ENCODE measurements at places on chromosomes 5 and 9.
A peak's percentile ranks its signal among the peaks of the same experiment; 100 is the strongest.

DNA sequence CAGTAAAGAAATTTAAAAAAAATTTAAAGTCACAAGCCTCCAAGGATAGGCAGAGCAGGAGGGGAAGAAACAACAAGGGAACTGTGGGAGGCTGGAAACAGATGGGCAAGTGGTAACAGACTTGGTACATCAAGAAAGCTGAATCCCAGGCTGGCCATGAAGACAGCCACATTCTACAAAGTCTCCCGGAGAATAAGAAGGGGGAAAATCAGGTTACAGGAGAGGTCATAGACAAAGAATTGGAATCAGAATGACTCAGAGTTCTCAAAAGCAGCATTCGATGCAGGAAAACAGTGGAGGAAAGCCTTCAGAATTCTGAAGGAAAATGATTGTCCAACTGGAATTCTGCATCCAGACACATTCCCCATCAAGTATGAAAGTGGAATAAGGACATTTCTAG lies 129.7 kb downstream of the ADAMTS2 start:
- DNase-seq: no peak

DNA sequence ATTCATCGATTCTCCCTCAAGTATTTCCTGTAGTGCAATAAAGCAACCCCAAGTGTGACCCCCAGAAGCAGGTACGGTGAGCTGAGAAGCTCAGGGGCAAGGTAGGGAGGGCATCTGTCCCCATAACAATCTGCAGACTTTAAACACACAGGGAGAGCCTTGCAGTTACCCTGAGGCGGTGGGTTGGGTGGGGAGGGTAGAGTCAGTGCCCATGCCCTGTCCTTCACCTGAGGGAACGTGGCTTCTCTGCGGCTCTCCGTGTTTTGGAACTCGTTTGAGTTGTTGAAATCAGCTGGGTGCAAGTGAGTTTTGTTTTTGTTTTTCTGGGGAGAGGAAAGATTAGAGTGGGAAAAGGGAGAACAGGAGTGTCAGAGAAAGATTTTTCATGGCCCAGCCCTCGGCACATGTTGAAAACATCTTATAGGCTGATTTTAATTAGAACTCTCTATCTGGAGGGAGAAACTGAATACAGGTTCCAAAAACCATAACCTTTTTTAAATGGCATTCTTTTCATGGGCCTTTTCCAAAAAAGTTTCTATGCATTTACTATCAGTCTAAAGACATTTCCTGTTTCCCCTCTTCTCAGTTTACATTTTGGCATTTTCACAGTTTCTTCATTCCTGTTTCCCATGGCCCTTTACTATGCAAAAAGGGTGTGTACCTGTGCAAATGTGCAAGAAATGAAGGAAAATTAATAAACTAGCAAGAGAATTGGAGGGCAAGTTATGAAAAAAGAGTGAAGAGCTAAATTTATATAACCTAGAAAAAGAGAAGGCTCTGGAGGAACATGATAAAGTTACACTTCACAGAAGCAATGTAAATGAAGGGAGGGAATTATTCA lies 266.5 kb upstream of the VLDLR start:
- no peak for DNase-seq

GRCh38 chr5:150404121-150404520 lies 8.6 kb downstream of the CD74 start:
- no peak for DNase-seq

DNA sequence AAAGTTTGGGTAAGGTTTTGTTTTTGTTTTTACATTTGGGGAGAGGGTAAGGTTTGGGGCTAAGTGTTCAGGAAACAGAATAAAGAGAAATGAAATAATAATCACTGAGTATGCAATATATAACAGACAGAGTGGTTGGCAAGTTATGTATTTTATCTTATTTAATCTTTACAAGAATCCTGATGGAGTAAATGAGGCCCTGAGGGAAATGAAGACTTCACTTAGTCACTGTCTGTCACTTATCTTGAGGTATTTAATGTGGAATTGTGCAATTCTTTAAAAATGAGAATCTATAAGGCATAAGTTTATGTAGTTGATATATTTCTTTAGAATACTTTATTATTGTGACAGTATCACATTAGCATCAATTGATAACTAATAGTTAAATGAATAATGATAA lies 48.1 kb downstream of the TEK start:
- no peak for DNase-seq

GRCh38 chr5:139394654-139395566 lies at the start of gene PROB1:
PROB1 (minus strand) TSS chr5:139395104; CDS start chr5:139395081, 23 bp downstream.
- no peak for DNase-seq

- DNase-seq: no peak
Observed at GRCh38 chr9:20016611-20017010, 227.8 kb upstream of the SLC24A2 start.

GRCh38 chr9:95137587-95138145 lies 179.8 kb downstream of the FANCC start:
- no peak for DNase-seq

- DNase-seq: no peak
Observed at GRCh38 chr5:12848709-12849108, 944.5 kb upstream of the CTNND2 start.

DNA sequence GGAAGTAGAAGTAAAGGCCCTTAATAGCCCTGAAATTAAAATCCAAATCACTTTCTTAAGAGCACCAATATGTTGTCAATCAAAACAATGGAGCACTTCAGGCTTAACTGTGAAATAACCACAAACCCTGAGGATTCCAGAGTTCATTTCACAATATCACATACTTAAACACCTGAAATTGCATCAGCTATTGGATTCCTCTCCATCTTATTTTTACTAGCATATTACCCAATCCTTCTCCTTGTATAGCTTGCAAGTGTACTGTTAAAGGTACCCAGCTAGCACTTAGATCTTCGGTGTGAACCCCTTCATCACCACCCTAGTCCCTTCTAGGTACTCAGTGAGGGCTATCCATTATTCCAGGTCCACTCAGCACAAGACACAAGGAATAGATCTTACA lies 287.3 kb downstream of the EFNA5 start:
- DNase-seq: no peak

GRCh38 chr5:80246995-80247729 lies 8.7 kb downstream of the SERINC5 start:
- no peak for DNase-seq

DNA sequence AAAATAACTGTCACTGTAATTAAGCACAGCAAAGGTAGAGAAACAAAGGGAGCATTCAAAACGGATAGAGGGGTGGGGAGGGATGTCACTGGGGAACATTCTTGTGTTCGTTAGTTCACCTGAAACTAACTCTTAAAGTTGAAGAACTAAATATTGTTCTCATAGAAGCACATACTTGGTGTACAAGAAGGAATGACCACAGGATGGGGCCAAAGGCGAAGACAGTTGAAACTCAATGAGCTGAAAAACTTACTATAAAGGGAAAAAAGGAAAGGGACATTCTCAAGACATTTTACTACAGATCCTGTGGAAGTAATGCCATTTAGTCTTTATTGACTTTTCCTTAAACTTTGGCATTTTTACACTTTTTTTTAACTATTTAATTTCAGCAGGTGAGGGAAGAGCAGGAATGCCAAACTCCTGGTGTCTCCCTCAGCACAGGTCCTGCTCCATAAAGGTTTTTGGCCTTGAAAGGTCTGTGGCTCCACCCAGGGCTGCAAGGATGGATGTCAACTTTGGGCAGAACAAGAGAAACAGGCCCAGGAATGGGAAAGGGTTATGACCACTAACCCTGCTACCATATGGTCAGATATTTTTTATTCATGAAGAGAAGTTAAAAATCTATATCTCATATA lies 197.6 kb upstream of the RASA1 start:
- no peak for DNase-seq

DNA sequence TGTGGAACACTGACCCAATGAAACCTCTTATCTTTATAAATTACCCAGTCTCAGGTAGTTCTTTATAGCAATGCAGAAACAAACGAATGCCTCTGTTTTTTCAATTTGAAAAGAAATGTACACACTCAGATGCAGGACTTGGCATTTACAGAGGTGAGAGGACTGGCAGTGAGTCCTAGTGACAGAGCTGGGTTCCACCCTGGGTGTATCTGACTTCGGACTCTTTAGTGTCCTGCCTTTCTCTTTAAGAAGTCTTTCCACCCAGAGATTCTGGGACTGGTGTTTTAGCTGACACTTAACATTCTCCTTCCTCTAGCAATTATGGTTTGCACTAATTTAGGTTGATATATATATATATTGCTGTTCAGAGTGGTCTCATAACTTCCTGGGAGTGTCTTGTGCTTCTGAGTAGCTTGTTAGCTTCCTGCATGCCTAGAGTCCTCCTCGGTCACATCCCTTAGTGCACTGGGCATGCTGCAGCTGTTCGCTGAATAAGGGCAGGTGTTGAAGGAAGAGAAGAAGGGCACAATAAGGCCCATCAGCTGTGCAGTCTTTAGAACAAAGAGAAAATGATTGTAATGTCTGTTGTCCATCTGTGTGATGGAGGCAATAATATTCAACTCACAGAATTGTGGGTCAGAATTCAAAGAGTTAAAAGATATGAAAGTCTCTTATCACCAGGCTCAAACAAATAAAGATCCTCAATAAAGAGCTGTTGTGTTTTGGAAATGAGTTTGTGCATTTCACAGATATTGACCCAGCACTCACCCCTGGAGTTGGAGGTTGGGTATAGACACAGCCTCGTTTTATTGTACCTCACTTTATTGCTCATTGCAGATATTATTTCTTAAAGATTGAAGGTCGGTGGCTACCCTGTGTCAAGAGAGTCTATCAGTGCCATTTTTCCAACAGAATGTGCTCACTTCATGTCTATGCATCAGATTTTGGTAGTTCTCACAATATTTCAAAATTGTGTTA lies 187.1 kb downstream of the TRIM32 start:
- DNase-seq: no peak

DNA sequence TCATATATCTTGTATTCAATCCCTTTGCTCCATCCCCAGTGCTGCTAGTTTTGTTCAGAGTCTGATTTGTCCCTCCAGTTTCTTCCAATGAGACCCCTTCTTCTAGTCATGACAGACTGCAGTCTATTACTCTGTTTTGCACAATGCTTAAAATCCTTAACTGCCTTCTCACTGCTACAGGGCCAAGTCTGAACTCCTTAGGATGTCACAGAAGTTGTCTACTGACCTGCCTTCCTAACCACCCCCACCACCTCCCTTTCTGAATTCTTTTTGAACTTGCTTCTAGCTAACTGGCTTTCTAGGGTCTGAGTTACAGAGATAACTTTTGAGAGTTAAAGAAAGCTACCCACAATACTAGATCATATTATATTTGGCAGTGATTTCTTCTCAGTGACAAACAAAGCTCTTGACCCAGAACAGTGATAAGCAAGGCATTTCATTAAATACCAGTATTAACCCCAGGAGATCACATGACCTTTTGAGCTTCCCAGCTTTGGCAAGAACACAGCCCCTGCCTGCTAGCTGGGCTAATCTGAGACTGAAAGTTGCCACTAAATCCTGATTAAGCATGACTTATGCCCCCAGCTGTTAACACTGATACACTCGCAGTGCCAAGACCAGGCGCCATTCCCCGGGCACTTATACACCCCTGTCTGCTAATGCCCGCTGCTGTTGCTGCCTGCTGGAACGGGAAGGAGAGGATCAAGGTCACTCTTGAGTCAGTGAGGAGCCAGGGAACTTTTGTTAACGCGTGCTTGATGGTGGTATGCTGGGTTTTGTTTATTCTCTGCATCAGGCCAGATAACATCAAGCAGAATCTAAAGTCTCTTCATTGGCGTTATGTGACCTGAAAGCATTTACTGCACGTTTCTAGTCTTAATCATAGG lies 36.4 kb upstream of the ADAMTSL1 start:
- peak; percentile 36 for DNase-seq
